Upper lobe of right lung (tissue), 1 donor: ENCODE measurements at places on chromosomes 6 and 20.

DNA sequence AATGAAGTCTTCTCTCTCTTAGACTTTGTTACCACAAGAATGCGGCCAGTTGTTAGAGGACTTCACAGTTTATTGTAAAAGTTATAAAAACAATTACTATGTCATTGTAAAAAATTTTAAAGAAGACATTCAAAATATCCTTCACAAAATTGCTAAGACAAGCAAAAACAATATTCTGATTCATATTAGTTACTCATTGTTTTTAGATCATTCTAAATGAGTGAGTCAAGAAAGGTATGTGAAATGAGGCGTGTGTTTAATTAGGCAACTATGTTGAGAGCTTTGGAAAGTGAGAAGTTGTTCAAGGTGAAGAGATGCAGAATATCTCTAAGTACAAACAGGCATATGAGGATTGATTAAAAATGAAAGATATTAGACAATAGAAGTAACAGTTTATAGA, 875.3 kb downstream of the EYS start:
- no peak for DNase-seq

DNA sequence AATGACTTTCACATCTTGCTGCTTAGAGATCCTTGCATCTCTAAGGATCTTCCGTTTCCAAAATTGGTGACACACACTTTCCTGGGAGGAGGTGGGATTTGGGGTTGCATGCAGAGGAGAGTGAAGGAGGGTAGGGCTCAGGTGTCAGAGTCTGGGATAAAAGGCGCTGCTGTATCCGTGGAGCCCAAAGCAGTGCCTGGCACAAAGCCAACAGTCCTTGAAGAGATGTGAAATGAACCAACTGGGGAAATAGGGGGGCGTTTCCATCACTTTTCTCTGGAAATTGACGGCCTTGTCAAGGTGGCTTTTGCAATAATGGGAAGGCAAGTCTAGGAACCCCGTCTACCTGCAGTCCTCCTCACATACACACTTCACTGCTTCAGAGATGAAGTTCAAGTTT, 59.5 kb upstream of the NELFCD start:
- no peak for DNase-seq

DNA sequence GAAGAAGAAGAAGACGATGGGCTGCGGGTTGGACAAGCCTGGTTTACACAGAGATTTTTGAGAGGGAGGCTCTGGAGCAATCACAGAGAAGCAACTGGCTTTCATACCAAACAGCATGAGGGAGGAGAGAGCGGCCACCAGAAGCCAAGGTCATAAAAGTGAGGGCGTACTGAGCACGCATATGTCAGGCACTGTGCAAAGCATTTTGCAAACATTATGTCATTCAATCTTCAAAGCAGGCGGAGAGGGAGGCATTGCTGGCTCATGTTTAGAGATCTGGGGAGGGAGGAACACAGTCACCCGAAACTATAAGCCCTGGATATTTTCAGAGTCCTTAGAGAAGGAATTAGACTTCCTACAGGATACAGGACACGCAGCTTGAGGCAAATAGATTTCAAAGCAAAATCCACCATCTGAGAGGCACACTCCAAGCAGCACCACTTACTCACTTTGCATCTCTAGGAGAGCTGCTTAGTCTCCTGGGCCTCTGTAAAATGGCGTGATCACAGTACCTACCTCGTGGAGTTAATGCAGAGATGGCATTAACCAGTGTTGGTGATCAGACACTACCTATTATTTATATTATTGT, 24.6 kb downstream of the RAMACL start:
- DNase-seq: no peak

GRCh38 chr20:54084727-54085388, 14.5 kb upstream of the BCAS1 start:
- no peak for DNase-seq

DNA sequence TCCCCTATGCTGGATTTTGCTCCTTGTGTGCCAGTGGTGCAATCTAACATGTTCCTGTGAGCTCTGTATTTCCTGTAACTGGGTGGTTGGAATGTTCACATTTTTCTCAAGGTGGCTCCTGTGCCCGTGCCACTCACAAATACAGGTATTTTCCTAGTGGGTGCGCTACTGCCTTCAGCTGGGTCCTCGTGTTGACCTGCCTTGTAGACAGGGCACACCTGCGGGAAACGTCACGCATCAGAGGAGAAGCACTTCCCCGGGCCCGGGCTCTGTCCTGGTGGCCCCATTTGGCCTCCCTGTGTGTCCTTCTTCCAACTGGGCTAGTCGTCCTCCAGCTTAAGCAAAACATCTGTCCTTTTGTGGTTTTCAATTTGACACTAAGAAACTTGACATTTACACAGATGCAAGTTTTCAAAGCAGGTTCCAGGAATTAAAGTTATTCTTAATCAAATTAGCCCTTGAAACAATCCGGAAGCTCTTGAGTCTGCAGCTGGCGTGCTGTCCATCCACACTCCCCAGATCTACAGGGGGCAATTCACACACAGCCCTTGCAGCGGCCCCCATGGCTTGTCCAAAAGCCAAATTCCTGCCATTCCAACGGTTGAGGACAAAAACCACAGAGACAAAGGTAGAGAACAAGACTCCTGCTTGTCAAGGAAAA, 275.1 kb downstream of the CDC5L start:
- peak; percentile 65 for DNase-seq
